ENCODE measurements at places on chromosomes 2 and 18.

GRCh38 chr2:194494401-194494800 lies 1162.6 kb upstream of the SLC39A10 start:
- no peak for DNase-seq

GRCh38 chr2:204681412-204681811 lies 136.1 kb downstream of the PARD3B start:
- no peak for DNase-seq

- no peak for DNase-seq
Measured at GRCh38 chr2:46800625-46801349, 114.8 kb downstream of the MCFD2 start.

- DNase-seq = no peak
Measured at GRCh38 chr2:102055346-102055990, 63.7 kb downstream of the IL1R2 start.
